Stimulated activated CD4-positive, alpha-beta T cell treated with anti-CD3 and anti-CD28 coated beads, Interleukin-2, amount 100 ng/mL, for 4 hours (primary cell): ENCODE measurements at places on chromosomes 6 and 20.

GRCh38 chr6:90025523-90026061 lies 131.3 kb downstream of the GJA10 start:
- DNase-seq, result peak; percentile 53

DNA sequence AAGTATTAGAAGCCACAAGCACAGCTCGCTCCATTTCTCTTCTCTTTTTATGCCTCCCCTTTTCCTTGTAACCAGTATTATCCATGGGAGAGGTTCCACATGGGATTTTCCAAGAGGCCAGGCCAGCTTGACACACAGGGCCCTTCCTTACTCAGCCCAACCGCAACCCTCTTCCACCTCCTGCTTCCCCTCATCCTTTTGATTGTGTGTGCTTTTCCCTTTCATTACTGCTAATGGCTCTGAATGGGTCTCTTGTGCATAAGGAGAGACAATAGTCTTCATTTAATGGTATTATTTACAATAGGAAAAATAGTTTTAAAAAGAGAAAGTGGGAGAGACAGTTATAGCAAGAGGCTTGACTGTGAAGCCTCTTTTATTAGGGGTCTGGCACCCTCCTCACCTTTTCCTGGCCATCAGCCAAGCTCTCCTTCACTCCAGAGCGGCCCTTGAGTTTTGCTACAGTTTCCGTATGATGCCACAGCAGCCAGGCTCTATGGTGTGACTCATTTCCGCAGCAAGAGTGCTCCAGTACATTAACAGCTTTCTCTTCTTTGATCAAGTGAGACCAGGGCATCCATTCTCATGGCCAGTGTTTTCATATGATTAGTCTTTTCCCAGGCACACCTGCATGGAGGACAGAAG lies 579.5 kb downstream of the TFAP2B start:
- DNase-seq, result no peak

DNA sequence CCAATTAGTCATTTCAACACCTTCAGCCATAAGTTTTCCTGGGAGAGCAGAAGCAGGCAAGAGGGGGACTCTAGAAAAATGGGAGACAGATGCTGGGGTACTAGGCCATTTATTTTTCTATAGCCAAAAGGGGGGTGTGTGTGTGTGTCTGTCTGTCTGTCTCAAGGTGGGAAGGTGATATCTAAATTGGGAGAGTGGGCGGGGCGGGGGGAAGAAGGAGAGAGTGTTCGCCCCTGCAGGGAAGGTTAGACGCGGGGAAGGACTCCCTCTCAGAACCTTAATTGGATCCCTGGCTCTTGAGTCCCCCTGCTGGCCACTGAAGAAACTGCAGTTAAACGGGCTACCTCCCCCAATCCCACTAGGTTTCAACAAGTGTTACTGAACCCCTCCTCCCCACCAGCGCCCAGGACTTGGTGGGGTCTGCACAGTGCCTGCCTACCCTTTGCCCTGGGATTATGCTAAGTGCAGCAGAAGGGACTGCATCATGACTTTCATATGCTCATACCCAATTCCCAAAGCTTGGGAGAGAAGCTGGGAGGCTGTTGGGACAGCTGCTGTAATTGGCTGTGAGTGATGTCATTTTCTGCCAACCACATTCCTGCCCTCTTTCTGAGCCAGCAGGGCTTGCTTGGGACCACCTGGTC lies 45.8 kb downstream of the FOXP4 start:
- DNase-seq, result peak; percentile 65

- DNase-seq, result no peak
These were observed 291.8 kb downstream of the BMP7 start for GRCh38 chr20:56974499-56975250.

DNA sequence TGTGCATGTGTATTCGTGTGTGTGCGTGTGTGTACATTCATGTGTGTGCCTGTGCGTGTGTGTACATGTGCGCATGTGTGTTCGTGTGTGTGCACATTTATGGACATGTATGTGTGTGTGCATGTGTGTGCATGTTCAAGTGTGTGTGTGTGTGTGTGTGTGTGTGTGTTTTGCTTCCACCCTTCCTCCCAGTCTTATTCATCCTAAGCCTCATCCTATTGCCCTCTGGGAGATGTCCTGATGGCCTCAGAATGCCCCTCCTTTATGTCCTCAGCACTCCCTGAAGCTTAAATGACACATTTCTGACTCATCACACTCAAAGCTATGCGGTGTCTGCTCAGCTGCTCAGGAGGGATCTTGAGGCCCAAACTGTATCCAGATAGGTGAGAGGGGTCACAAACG lies 76.6 kb upstream of the CCDC167 start:
- no peak for DNase-seq

DNA sequence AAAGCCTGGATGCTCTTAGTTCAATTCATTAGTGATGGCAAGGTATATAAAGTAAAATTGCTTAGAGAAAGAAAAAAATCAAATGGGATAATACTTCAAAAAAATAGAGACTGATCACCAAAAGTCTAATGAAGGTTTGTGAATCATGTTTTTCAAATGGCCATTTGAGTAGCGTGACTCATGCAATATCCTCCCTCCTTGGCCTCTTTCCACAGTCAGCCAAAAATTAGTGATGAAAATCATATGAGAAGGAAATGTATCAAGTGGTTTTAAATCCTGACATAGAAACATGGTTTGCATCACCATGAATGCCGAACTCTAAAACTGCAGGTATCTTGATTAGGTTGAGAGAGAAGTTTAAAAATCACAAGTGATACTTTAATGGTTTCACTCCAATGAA lies 1.2 kb upstream of the COL19A1 start:
- DNase-seq, result no peak
